Airway epithelial cell (primary cell): ENCODE measurements at places on chromosomes 13 and 19. TPM values are rescaled to one million over a fixed set of nuclear protein-coding genes. Genes with fewer than 3 reads are reported as not detected.

Gene SUCLA2
- total RNA-seq, result 32.9 and 37.2 TPM in 2 replicates

Gene KIR3DL1
- not detected in 2 replicates for total RNA-seq

Gene KLK14
- not detected in 2 replicates for total RNA-seq

Gene ELANE
- total RNA-seq, result not detected in 2 replicates

Gene PEG3
- total RNA-seq, result 0.23 and 0.56 TPM in 2 replicates

Gene TNFSF13B
- total RNA-seq, result 0.14 TPM in 1 of 2 replicates, not detected in the other

Gene RXFP2
- not detected in 2 replicates for total RNA-seq

Gene CTU1
- total RNA-seq, result 14.5 and 18.1 TPM in 2 replicates
